ENCODE measurements at places on chromosomes 5 and 9.
A peak's percentile ranks its signal among the peaks of the same experiment; 100 is the strongest.

DNA sequence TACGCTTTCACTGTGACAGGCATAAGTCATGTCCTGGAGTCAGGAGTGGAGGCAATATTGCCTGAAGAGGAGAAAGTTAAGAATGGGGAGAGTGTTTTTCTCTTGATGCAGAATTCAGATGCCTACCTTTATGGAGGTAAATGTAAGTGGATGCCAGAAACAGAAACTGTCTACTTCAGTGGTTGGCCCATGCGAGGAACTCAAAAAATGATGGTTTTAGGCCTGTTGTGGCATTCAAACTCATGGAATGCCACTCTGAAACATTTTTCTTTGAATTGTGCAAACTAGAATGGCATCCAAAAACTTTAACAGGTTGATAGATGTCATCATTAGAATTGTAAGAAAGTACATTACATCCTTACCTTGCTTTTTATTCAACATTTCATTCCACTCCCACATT is 47.7 kb upstream of the NTRK2 start:
- no peak for DNase-seq

GRCh38 chr9:97987487-97987886 is 4.3 kb downstream of the ANP32B start:
- DNase-seq, result no peak

DNA sequence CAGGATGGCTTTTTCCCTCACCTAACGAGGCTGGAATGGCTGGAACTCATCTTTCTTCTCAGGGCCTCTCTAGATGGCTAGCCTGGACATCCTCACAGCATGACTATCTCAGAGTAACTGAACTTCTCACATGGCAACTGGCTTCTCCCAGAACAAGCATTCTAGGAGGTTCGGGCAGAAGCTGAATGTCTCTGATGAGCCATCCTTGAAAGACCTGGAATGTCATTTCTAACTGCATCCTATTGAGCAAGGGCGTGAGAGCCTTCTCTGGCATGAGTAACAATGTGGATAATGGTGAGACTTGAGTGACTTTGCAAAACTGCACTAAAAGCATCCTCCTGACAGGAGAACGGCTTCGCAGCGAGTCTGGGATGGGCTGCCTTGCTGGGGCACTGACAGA is 487.7 kb downstream of the MAT2B start:
- DNase-seq, result no peak

DNA sequence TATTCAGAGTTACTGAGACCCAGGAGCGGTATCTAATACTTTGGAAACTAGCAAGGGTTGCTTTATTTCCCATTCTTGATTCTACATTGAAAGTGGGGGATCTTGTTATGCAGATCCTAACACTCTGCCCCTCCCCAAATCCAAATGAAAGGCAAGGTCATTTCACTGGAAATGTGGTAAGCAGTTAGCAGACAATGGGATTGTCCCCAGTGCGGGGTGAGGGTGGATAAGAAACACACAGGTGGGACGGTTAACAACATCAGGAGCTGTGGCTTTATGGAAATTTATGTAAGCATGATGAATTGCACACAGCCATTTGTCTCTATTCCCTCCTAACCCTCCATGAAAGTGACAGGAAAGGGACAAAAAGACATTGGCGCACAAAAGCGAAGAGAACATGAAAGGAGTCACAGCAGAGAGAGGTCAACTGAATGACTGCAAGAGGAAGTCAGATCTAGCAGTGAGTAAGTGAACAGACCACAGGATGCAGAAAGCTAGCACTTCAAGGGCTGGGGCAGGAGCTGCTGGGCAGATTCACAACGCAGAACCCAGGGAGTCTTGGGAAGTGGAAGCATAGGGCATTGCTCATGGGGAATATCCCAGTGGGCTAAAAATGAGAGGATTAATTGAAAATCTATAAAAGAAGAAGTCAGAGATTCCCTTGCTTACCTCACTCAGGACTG is 184.4 kb downstream of the HSD17B3 start:
- DNase-seq, result no peak

DNA sequence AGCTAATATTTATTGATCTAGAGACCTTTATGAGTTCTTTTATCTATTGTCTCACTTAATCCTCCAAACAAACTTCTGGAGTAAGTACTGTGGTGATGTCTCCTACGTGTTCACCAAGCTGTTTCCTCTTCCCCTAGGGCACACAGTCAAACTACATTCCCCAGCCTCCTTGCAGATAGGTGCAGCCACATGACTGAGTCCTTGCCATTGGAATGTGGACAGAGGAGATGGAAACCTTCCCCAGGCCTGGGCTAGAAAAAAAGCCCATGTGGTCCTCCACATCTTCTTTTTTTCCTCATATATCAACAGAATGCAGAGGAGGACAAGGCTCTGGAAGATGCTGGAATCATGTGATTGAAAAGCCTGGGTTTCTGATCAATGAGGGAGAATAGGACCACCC is 88.0 kb downstream of the ANKRD55 start:
- no peak for DNase-seq

DNA sequence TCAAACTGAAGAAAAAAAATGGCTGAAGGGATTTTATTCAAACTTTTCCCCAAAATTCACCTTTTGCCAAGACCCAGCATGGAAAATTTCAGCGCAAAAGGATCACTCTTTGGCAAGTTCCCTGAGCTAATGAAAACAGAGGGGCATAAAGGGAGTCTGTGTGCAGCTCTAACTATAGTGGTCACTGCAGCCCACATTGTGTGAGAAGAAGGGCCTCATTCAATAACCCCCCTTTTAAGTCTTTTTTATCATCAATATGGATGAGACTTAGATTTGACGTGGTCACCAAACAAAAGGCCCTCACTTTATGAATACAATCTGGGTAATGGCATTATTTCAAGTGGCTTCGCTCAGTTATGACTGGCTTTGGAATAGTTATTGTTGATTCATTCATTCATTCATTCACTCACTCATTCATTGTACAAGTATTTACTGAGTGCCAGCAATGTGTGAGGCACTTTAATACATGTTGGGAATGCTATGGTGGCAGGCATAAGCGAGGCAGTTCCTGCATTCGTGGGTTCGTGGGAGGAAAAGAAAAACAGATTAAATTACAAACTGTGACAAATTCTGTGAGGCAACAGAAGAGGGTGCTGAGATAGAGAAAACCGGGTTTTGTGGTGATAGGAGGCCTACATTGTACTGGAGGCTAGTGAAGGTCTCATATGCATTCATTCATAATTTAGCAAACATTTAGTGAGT is 145.7 kb upstream of the KLF4 start:
- peak; percentile 23 for DNase-seq

- no peak for DNase-seq
These were observed 240.1 kb downstream of the DENND1A start for GRCh38 chr9:123689701-123690428.

GRCh38 chr5:33300209-33300742 is 140.5 kb upstream of the TARS1 start:
- DNase-seq, result no peak

GRCh38 chr9:137220317-137221094 is 1.5 kb downstream of the RNF208 start:
- no peak for DNase-seq

All from brain microvascular endothelial cell (primary cell).